Karpas-422 (cell line): ENCODE measurements at places on chromosomes 1 and 21.

DNA sequence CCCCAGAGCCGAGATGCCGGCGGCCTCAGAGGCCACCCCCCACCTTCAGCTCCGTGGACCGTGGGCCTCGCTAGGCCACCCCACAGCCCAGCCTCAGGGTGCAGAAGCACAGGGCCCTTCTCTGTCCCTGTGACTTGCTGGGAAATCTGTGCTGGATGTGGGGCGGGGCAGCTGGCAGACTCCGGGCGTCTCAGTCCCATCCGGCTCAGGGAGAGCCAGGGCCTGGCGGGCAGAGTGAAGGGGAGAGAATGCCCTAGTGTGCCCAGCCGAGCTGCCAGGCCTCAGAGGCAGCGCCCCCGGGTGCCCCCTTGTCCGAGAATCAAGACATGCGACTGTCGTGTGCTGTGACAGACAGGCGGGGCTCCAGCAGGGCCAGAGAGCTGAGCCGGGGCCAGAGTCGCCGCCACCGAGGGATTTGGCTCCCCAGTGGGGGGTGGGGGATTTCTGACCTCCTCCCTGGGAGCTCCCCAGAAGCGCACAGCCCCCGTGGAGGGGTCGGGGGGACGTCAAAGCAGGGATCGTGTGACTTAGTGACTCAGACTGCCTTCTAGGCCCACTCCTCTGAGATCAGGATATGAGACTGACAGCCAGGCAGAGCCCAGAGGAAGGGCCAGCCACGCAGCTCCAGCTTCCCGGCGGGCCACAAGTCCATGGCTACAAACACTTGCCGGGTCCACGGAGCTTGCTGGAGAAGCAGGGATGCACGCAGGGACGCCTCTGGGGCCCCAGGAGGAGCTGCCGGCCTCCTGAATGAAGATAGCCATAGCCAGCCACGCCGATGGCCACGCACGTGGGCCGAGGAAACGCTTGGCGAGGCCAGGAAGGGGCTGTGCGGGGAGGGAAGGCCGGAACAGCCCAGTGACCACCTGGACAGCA is 11.9 kb downstream of the COL6A1 start:
- no peak for DNase-seq

DNA sequence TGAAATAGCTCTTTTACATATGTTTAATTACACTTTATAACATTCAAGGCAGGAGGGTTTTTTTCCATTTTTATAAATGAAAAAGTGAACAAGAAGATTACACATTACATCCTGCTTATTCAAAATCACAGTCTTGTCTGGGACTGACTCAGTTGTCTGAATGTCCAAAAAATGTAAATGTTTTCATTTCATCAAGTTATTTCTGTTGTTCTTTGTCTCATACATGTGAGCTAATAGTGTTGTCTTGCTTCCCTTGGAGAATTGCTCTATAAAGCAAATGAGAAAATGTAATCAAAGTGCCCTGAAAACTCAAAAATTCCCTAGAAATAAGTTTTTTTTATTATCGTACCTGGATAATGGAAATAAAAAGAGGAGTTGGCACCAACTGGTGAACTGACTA is 242.9 kb downstream of the GRIK1 start:
- DNase-seq: no peak

DNA sequence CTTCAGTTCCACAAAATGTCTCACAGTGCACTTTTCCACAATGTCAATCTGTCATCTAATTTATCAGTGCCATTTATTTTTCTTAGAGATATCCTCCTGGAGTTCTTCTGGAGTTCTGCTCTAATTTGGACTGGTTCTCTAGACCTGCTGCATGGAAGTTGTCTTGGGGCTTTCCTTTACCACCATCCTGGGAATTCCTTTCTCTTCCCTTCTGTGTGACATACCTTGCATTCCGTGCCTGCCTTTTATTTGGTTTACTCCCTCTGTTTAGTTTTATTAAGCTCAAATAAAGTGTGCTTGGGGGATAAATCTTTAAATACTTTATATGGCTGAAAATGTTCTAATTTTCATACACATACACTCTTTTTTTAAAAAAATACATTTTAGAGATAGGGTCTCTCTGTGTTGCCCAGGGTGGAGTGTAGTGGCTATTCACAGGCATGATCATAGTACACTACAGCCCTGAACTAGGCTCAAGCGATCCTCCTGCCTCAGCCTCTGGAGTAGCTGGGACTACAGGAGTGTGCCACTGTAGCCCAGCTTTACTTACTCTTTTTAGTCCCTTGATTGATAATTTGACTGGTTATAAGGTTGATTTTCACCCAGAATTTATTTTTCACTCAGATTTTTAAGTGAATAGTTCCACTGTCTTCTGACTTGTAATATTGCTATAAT is 14.4 kb downstream of the MTF2 start:
- no peak for DNase-seq

GRCh38 chr1:150609732-150610131 is 19.7 kb downstream of the ENSA start:
- DNase-seq: no peak

GRCh38 chr1:185846672-185847444 is 112.7 kb downstream of the HMCN1 start:
- no peak for DNase-seq

- DNase-seq: no peak
These were observed 18.4 kb upstream of the SUMO3 start for GRCh38 chr21:44836349-44836665.

GRCh38 chr1:91511386-91511785 is 10.7 kb downstream of the CDC7 start:
- DNase-seq: peak; percentile 51

DNA sequence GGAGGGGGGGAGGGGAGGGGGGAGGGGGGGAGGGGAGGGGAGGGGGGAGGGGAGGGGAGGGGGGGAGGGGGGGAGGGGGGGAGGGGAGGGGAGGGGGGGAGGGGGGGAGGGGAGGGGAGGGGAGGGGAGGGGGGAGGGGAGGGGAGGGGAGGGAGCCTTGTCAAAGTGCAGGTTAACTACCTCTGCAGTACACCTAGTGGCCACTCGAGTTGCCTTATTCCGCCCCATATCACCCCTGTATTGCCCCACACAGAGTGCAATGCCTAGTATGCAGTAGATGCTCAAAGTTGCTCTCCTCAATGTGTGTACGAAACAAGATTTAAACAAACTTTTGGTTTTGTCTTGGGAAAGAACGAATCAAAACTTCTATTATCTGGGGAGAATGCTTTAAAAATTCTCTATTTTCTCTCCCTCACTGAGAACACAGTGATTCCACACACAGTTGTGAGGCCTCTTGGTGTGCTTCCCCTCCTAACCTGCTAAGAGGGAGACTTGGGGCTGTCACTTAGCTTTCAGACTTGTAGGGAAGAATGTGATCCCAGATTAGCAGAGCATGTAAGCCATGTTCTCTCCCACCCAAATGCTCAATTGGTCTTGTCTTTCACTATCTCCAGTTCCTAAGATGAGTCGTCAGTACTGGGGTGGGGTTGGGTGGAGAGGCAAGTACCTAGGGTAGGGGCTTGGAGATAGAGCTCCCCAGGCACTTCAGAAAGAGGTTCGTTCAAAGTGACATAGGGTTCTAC is 79.7 kb upstream of the MAP10 start:
- peak; percentile 47 for DNase-seq

DNA sequence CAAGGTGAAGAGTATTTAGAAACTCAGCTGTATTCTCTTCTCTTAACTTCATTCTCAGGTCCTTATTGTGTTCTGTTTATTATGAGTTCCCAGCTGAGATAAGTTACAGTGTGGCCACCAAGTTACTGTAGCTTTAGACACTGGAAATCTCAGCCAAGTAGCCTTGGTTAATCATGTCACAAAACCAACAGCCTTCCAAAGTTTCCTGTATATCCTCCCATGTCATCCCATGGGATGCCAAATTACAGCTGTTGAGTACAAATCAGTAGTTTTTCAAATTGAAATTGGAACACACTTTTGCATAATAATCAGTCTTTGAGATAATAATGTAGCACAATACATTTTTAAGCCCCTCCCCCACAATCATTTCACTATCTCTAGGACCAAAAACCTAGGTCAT is 10.7 kb downstream of the ADAMTS5 start:
- no peak for DNase-seq

GRCh38 chr1:61125263-61125662 is 42.9 kb downstream of the NFIA start:
- DNase-seq: no peak

GRCh38 chr1:933603-933940 is 9.8 kb downstream of the SAMD11 start:
- DNase-seq: no peak

- no peak for DNase-seq
These were observed 22.9 kb downstream of the RNU1-1 start for GRCh38 chr1:16491056-16491675.

- DNase-seq: no peak
These were observed 403.1 kb downstream of the RRAGC start for GRCh38 chr1:38456531-38456876.

DNA sequence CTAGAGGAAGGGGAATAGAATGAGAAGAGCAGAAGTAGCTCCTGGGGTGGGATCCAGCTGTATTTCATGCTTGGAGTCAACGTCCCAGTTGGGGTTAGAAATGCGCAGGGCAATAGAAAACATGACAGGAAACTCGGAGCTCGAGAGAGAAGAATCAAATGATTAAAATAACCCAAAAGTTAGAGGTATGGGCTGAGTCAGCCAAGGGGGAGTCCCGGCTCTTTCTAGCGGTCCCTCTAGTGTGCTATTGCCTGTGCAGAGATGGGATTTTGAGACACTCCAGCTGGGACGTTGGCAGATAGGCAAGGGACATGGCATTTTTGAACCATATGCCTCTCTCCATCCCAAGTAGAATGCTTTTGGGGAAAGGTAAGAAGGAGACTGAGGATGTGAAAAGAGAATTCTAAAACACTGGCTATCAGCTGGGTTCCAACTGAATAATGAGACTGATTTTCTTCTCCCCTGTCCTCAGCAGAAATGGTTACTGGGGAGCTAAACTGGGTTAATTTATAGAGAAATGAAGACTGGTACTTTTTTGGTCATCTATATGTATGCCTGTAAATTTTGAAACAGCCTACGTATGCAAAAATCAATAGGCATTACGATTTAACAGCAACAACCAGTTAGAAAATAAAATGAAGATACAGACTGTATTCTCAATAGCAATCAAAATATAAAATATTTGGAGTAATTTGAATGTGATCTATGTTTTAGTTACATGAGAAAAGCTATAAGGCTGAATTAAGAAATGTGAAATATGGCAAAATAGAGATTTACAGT is 7.0 kb upstream of the VPS26C start:
- DNase-seq: no peak
